ENCODE measurements at places on chromosomes 5 and 9.

DNA sequence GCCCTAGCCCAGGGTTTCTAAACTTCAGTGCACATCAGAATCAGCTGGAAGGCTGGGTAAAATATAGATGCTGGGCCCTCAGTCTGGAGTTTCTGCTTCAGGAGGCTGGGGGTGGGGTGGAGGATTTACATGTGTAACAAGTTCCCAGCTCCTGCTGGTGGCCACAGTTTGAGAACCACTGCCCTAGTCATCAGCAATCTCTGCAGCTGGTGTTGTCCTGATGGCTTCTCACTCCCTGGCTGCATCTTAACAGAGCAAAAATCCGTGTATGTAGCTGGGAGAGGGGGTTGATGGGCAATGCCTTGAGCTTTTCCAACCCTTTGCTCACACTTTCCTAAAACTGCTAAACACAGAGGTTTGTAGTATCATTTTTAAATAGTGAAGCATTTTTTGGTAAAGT lies 186.0 kb upstream of the KLF9 start:
- DNase-seq: peak; percentile 73

DNA sequence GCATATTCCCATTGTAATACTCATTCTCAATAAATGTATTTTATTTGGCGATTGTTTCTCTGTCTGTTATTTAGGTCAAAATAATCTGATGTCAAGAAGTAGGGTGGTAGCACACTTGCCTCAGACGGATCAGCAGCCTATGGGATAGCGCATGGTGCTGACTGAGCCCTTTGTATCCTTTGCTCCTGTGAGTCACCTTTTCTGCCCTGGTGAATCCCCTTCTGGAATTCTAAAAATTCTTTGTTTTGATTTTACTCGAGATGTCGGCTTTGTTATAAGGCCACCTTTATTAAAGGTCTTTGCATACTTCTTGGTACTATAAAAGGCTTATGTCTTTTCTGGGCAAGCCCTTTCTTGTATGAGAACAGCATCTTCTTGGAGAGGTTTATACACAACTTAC lies 1187.8 kb downstream of the CDH9 start:
- no peak for DNase-seq

GRCh38 chr5:111227801-111228200 lies 3.6 kb downstream of the CAMK4 start:
- peak; percentile 61 for DNase-seq

DNA sequence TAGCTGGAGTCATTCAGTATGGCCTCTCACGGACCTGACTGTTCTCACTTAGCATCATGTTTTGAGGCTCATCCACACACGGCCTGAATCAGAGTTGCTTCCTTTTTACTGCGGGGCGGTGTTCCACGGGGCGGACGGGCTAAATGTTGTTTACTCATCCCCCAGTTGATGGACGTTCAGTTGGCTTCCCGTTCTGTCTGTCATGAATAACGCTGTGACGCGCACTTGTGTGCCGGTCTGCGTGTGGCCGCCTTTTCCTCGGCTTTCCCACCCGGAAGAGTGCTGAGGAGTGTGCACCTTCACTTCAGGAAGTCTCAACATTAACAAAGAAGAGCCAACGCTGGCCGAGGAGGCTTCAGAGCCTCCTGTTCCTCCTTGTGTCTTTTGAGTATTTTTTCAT lies 39.0 kb upstream of the IRX4 start:
- no peak for DNase-seq

- DNase-seq: no peak
Measured at GRCh38 chr9:95495961-95496360, 20.8 kb downstream of the PTCH1 start.

- no peak for DNase-seq
Measured at GRCh38 chr5:74665816-74666215, 19.2 kb upstream of the HEXB start.

DNA sequence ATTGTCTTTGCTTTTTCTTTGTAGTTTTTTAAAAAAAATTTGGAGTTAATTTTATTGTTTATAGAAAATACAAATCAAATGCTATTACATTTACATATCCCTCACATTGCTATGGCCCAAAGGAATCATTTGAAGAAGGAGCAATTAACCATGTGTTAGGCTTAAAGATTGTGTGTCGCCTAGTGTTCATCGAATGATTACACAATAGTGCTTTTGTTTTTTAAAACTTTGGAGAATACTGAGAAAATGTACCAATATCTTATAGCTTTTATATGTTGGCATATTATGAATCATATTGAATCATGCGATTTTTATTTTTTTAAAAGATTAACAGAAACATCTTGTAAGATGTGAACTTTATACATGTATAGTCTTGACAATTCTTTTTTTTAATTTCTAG lies 21.7 kb downstream of the SLC30A5 start:
- no peak for DNase-seq

- DNase-seq: no peak
Measured at GRCh38 chr9:136426787-136427186, 12.9 kb downstream of the INPP5E start.
